Type B pancreatic cell (in vitro differentiated cells): ENCODE measurements at places on chromosomes 7 and 10. TPM values are rescaled to one million over a fixed set of nuclear protein-coding genes. Genes with fewer than 3 reads are reported as not detected.

Gene TMEM184A
- total RNA-seq = 6.6 and 7.6 TPM in 2 replicates

Gene ACSM6
- total RNA-seq = not detected in 2 replicates

Gene GIMAP6
- not detected in 2 replicates for total RNA-seq

Gene PNLIPRP3
- total RNA-seq = not detected in 2 replicates

Gene CREM
- 17.8 and 26.9 TPM in 2 replicates for total RNA-seq

Gene LEP
- total RNA-seq = not detected in 2 replicates

Gene LIPK
- total RNA-seq = 0.41 and 3.2 TPM in 2 replicates

Gene MICALL2
- 5.6 and 12.3 TPM in 2 replicates for total RNA-seq

Gene INMT
- total RNA-seq = not detected in 2 replicates

Gene IL6
- 1.8 TPM in 1 of 2 replicates, not detected in the other for total RNA-seq

Gene PNLIPRP1
- not detected in 2 replicates for total RNA-seq

Gene C10orf95
- 0.75 and 2.3 TPM in 2 replicates for total RNA-seq

Gene PNLIP
- not detected in 2 replicates for total RNA-seq

Gene VSTM4
- total RNA-seq = 0.12 and 2.6 TPM in 2 replicates
